ENCODE measurements at places on chromosomes 6 and 20. TPM values are rescaled to one million over a fixed set of nuclear protein-coding genes. Genes with fewer than 3 reads are reported as not detected.

DNA sequence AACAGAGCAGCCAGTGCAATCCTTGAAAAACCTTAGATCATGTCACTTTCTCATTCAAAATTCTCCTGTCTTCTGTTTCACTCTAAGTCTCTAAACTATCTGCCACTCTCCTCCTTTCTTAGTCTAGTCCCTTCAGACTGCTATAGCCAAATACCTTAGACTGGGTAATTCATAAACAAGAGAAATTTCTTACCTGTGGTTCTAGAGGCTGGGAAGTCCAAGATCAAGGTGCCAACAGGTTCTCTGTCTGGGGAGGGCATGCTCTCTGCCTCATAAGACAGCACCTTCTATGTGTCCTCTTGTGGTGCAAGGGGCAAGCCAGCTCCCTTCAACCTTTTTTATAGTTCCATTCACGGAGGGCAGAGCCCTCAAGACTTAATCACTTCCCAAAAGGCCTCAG, 156.3 kb downstream of the MTFR2 start:
- no peak for DNase-seq

The PSMB8 gene
- total RNA-seq = 110 TPM

GRCh38 chr6:133202610-133203343, 38.4 kb upstream of the EYA4 start:
- no peak for DNase-seq

DNA sequence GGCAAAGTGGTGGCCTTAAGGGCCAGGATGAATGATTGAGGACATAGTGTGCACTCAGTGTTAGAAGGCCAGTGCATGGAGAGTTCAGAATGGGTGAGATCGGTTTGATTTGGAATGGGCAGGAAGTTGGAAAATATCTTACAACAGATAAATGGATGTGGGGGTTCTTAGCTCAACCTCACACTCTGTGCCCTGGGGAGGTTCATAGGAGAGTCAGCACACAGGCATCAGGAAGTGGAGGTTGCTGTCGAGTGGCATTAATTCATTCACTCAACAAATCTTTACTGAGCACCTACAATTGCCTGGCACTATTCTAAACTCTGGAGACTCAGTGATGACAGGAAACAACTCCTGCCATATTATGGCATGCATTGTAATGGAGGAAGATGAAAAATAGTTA, 313.7 kb upstream of the SUPT3H start:
- DNase-seq = no peak

The IL20RA gene
- total RNA-seq = 11.8 TPM

The SUN5 gene
- not detected for total RNA-seq
